ENCODE measurements at places on chromosomes 7 and 10.

GRCh38 chr10:73424478-73424877 lies 8.9 kb downstream of the MSS51 start:
- no peak for DNase-seq

- DNase-seq = no peak
Measured at GRCh38 chr7:7720750-7721621, 2.6 kb upstream of the RPA3 start.

DNA sequence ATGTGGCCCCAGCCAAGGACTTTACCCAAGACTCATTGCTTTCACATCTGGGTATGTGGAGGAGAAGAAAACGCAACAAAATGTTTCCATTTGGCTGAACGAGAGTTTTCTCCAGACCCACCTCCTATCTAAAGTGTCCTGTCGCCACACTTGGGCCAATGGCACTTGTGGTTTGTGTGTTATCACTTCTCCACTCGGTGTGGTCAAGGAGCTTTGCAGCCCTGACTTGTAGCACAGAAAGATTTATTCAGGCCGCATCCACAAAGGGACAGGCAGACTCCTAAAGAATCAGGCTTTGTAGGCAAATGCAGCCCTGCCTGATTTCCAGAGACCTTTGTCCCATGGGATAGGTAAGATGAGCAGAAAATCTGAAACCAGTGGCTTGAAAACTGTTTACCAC lies 12.8 kb upstream of the LRRC4 start:
- DNase-seq = no peak

GRCh38 chr10:69409968-69410367 lies 6.8 kb downstream of the TACR2 start:
- DNase-seq = no peak

DNA sequence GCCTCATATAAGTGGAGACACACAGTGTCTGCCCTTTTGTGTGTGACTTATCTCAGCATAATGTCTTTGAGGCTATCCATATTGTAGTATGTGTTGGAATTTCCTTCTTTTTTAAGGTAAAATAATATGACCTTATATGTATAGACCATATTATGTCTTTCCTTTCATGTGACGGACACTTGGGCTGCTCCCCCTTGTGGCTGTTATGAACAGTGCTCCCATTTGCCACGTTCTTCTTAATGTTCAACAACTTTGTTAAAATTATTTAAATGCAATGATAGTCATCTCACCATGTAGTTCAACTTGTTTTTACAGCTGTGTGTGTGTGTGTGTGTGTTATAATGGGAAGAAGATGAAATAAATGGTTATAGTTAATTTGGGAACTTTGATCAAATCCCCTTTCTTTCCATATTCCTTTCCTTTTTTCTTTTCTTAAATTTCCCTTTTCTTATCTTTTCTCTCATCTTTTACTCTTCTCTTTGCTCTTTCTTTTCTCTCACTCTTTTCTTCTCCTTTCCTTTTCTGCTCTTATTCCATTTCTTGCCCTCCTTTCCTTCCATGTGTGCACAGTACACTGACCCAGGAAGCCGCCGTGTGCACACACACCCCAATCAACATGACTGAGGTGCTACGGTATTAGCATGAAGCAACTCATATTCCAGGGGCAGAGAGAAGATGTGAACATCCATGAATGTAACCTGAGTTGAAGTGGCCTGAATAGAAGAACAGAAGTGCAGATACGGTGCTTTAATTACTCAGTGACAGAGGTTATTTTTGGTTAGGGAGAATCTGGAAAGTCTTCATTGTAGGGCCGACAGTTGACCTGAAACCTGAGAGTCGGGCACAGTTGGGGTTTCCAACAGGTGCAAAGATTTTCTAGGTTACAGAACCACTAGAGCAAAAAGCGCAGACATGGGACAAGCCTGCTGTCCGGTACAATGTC lies 596.6 kb downstream of the SDK1 start:
- DNase-seq = peak; percentile 55

DNA sequence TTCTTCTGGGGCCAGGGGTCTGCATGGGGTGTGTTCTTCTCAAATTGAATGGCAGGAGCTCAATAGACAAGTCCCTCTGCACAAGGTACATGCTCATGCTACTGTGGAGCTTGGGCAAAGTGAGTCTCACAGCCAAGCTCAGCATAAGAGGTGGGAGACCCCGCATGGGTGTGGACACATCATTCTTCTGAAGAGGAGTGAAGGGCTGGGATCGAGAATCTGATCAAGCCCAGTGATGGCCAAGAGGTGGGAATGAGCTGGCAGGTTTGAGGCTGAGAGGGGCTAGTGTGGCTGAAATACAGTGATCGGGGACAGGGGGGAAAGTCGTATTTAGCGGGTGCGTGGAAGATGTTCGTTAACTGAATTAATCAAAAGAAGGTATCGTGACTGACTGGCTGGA lies 32.6 kb downstream of the CDH23 start:
- DNase-seq = no peak

DNA sequence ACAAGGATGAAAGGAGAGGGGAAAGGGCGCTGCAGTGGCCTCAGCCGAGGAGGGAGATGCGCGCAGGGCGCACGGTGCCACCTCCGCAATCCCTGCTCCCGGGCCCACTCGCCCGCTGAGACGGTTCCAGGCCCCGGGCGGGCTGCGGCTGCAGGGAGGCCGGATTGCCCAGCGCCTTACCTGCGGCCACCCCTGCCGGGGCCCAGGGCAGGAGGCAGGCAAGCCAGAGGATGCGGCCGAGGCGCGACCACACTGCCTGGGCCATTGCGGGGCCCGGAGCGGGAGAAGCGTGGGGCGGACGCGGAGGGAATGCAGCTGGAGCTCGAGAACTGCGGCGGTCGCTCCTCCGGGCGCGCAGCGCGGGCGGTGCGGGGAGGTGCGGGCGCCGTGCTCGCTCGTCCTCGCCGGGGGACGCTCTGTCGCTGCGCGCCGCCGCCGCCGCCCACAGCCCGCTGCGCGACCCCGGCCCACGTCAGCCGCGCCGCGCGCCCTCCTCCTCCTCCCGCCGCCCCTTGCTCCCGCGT lies at the start of gene TMEM130:
Gene TMEM130 (minus strand): TSS at position 418 of the 524 bp plus-strand sequence. CDS start 153 bp downstream, at position 265.
- no peak for DNase-seq

GRCh38 chr10:51783941-51784340 lies 84.5 kb upstream of the CSTF2T start:
- DNase-seq = no peak

DNA sequence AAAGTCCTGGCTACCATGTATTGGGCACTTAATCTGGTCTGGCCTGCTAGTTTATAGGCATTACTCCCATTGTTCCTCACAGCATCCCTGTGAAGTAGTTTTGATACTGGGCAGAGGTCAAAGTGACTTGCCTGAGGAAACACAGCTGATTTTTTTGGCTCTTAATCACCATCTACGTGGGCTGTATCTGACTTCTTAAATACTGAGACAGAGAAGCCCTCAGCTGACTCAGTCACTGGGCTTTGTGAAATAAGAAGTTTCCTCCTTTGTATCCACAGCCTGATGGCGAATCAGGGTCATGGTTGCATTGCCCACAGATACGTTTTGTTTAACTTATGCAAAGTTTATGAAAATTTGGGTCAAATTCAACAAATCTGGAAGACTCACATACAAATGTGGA lies 13.2 kb downstream of the TACR2 start:
- DNase-seq = peak; percentile 66

DNA sequence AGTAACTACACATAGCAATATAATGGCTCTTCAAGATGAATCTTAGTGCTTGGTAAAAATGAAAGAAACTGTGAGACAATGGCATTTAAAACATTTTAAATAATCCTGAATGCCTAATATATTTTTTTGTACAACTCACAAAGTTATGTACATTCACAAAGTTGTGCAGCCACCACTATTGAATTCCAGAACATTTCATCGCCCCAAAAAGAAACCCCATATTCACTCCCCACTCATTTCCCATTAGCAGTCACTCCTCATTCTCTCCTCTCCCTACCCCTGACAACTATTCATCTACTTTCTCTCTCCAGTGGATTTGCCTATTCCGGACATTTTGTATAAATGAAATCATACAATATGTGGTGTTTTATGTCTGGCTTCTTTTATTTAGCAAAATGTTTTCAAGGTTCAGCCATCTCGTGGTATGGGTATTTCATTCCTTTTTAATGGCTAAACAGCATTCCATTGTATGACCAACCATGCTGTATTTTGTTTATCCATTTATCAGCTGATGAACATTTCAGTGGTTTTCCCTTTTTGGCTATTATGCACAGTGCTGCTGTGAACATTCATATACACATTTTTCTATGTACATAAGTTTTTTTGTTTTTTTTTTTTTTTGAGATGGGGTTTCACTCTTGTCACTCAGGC lies 34.7 kb downstream of the ENTPD7 start:
- no peak for DNase-seq

DNA sequence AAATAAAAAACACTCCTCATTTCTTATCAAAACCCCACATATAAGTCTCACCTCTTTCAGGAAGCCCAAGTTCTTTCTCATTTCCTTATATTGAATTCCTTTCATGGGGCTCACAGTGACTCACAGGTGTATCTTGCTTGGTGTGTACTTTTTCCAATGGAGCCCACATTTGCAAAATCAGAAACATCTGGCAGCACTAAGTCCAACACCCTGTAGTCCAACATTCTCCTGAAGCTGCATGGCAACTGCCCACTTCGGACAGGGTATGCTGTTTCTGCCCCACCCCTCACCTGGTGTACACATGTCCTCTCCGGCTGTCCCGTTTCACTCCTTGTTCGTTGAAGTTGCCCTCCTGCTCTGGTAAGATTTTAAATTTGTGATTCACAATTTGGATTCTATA lies 544.1 kb downstream of the SORCS3 start:
- DNase-seq = no peak

DNA sequence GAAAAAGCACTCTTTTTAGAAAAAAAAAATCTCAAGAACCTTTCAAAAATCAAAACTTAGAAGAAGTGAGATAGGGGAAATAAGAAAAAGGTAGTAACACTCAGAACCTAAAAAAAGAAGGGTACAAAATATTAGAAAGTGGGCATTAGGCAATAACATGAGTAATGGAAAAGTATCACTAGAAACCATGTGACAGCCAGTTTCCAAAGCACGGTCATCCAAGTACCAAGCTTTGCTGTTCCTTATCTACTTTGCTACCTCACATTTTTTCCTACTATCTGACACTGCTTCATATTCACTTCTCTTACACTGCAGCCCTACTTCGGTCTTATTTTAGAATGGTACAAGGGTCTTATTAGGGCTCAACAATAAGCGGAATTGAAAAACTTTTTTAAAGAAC lies 30.3 kb downstream of the IMMP2L start:
- no peak for DNase-seq

- no peak for DNase-seq
Measured at GRCh38 chr10:96222441-96222840, 48.9 kb downstream of the BLNK start.

DNA sequence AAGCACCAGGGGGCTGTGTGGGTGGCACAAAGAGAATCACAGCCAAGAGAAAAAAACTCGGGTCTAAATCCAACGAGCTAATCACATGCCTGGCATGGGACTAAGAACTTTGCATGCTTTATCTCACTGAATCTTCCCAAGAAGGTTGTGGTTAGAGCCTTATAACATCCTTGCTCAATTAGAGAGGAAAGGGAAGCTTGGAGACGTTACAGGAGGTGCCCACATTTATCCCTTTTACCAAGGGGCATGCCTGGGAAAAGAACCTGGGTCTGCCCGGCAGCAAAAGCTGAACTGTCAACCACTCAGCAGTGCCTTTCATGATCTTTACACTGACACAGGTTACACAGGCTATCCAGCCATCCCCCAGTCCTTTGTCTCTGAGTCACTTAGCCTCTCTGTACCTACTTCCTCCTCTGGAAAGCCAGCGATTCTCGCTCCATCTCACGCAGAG lies 190.1 kb downstream of the PRPF18 start:
- no peak for DNase-seq

GRCh38 chr10:30991647-30992011 lies 40.0 kb downstream of the ZNF438 start:
- DNase-seq = no peak

DNA sequence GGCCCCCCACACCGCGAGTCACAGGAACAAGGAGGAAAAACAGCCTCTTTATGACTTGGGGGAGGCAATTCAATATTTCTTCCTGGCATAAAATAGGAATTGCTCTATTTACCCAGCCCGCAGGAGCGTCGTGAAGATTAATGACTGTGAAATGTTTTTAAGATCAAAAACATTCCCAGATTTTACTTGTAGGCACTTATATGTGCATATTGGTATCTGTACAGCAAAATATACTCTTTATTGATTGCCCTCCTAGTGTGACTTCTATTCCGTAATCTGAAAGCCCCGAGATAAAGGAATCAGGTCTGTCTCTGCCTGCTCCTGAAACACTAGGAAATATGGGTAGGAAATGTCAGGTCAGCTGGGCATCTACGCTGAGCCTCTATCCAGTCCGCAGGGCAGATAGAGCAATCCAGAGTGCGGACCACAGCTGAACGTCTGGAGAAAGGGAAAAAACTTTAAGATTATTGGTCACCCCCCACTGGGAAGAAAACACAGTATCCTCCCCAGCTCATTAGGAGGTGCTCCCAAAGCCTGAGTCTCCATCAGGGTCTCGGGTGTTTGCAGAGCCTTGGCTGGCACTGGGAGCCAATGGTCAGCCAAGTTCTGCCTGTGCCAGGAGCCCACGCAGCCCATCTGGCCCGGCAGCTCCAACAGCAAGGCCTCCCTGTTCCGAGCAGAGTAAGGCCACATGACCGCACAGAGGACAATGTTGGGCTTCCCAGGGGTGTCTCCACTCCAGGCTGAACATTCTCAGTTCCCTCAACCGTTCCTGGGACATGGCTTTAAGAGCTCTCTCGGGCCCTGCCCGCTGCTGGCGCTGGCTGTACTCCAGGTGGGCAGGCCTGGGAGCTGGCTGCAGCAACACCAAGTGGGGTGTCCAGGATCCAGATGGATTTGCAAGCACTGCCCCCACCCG lies 7.7 kb downstream of the CTBP2 start:
- peak; percentile 65 for DNase-seq

DNA sequence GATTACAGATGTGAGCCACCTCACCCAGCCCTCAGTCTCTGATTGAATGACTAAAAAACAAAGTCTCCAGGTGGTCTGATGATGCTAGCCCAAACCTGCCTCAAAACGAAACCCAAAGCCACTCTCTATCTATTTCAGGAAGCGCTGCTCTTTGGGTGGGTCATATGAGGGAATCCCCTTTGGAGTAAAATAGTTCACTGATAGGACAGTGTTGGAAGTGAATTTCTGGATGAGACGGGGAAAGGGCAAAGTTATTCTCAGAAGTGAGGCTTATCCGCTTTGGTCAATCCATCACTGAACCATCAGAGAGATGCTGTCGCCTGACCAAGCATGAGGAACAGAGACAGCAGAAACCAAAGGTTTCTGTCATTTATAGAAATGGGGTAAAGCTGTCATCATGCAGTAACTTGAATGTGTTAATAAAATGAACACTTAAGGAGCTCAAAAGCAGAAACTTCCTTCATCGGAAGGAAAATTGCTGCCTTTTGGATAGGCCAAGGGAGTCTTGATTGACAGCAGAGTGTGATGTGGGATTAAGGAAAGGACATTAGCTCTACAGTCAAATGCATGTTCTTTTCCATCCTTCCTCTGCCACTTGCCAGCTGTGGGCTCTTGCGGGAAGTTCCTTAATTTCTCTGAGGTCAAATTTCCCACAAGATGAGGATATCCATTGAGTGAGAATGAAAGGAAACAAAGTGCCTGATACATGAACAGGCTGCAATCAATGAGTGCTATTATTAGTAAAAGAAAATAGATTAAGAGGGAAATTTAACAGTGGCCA lies 64.9 kb upstream of the C1QL3 start:
- no peak for DNase-seq
